ENCODE measurements at places on chromosomes 1 and 21.

- H3K27ac ChIP-seq = no peak overlapping the region
- no peak overlapping the region for H3K4me3 ChIP-seq
- no peak for DNase-seq
- no peaks in the 10 kb centered on the region for H3K36me3 ChIP-seq
These were observed 16.3 kb upstream of the PADI2 start for GRCh38 chr1:17135530-17135929.

GRCh38 chr1:25672763-25673409, 56.3 kb downstream of the MAN1C1 start:
- no peaks in the 10 kb centered on the region for H3K27me3 ChIP-seq
- no peak overlapping the region for H3K4me3 ChIP-seq
- H3K27ac ChIP-seq = no peak overlapping the region

- H3K27ac ChIP-seq = no peak overlapping the region
- H3K4me3 ChIP-seq = no peak overlapping the region
- peaks cover 4% of the 10 kb centered on the region for H3K4me1 ChIP-seq
- H3K36me3 ChIP-seq = no peaks in the 10 kb centered on the region
- DNase-seq = no peak
These were observed 766.1 kb downstream of the LTN1 start for GRCh38 chr21:28226563-28226962.

DNA sequence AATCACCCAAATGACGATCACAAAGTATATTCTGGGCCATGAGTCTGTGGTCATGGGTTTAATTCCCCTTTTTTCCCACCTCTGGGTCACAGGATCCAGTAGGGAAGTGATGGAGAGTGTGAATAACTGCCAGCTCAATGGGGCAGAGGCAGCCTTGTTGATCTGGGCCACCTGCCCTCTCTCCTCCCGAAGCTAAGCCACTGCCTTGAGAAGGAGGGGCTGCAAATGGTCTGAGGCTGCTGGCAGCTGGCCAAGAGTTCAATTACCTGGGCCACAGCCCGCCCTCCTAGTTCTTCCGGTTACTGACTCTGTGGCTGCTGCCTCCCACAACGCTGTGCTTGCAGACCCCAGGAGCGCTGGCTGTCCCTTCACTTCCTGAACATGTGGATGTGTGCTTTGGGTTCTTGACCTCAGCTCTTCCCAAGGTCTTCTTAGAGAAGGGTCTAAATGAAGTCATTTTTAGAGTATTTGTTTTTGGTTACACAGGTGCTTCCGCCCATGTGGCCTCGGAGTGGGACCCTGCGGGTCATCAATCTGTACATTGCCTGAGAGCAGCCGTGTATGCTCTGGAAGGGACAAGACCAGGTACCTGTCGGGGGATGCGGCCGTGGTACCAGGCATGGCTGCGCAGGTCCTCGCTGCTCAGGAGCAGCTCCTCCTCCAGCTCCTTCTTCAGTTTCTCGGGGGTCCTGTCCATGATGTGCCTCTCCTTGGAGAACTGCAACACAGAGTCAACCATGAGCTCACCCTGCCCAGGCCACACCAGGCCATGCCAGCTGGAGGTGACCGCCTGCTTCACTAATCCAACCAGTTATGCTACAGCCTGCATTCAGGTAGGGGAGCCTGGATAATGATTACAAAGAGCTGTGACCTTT, 89.7 kb downstream of the BCAR3 start:
- H3K27me3 ChIP-seq = peaks cover 83% of the 10 kb centered on the region
- no peaks in the 10 kb centered on the region for H3K4me1 ChIP-seq
- no peak overlapping the region for H3K27ac ChIP-seq
- no peak overlapping the region for H3K4me3 ChIP-seq
- H3K36me3 ChIP-seq = no peaks in the 10 kb centered on the region
- no peak for DNase-seq

- no peaks in the 10 kb centered on the region for H3K4me1 ChIP-seq
- no peaks in the 10 kb centered on the region for H3K27me3 ChIP-seq
- H3K36me3 ChIP-seq = no peaks in the 10 kb centered on the region
These were observed 57.8 kb downstream of the ZNF281 start for GRCh38 chr1:200351826-200352549.

DNA sequence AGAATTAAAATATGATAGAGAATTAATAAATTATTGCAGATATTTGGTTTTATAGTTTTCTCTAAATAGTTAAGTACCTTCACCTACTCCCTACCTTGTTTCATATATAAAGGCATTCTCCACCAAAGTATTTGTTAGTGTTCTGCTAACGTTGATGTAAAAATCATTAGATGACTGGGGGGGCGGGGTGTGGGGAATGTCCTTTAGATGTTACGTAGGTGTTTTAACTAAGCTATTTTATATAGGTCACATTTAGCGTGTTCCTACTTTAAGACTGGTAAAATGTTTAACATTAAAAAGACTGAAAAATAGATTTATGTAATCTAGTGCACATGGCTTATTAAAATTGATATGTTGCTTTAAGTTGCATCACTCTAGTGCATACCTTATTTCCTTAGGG, 48.6 kb downstream of the PTPRC start:
- no peaks in the 10 kb centered on the region for H3K36me3 ChIP-seq
- H3K27me3 ChIP-seq = no peaks in the 10 kb centered on the region
- no peaks in the 10 kb centered on the region for H3K4me1 ChIP-seq

DNA sequence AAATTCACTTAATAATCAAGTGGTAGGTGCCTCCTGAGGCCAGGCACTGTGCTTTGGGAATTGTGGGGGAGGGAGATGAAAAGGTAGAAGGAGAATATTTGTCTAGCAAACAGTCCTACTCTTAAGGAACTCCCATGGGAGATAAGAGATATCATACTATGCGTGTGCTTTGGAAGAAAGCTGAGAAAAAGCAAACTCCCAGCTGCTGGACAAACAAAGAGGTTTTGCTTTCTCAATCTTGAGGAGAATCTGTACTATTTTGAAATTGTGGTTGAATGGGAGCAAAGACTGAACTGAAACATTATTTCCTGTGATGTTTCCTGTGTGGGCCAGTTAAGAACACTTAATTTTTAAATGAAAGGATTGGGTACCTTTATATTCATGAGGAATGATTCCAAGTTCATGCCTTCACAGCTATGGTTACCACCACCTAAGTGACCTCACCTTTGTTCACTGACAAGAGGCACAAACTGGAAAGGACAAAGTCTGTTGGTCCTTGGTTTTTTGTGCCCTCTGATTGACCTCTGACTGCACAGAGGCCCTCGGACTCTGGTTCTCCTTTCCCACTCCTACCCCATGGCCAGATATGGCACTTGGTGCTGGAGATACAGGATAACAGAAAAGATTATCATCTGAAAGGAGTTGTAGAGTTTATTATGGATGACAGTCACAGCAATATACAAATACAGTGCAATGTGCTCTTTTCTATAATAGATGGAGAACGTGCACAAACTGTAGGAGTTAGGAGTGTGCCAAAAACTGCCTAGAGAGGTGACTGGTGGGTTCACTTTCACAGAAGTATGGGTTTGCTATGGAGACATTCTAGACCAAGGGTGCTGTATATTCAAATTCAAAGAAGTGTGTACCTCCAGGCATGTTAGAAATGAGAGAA, 1.6 kb downstream of the CD53 start:
- no peaks in the 10 kb centered on the region for H3K36me3 ChIP-seq
- H3K4me1 ChIP-seq = no peaks in the 10 kb centered on the region

DNA sequence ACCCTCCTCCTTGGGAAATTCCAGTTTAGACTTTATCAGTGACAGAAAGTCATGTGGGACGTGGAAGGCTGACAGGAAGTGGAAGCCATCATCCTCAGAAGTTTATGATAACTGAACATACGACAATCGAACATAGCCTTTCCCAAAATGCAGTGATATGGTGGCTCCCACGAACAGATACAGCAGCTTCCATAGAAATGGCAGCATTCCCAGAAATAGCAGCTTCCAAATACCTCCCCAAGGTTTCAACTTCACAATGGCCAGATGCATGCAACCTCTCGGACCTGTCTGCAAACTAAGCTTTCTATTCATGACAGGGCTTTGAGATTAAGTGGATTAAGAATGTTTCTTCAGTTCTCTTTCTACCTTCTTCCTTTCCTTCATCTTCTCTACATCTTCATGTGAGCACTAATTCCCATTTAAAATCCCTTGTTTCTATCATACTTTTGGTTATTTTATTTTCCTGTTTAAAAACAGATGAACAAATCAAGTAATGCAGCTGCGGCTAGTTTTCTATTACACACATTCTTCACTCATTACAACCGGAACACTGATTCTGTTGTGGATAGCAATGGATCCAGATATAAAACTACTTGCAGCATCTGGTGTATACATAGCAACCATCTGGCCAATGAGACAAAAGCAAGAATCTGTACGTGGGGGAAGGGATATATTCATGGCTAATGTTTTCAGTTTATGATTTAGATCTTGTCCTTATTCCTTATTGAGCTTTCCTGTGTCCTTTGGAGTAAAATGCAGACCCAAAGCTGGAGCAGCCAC, 304.8 kb downstream of the BRINP3 start:
- no peaks in the 10 kb centered on the region for H3K4me1 ChIP-seq
- DNase-seq = peak; percentile 75
- H3K27ac ChIP-seq = no peak overlapping the region
- H3K36me3 ChIP-seq = no peaks in the 10 kb centered on the region
- H3K27me3 ChIP-seq = no peaks in the 10 kb centered on the region

DNA sequence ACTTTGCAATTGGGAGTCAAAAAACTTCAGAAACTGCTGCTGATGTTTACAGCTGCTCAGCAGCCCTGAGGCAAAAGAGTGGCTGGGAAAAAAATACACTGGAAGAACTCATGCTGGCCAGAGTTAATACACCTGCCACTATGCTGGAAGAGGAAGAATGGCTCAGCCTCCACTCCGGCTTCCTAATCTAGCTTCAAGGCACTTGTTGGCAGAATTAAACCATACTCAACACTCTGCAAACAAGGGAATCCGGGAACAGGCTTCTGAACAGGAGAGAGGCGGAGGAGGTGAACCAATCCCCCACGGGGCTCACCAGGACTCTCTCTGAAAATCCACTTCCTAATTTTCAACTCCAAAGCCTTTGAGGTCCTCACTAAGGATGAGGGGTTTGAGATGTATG, 120.1 kb downstream of the CCDC185 start:
- H3K4me3 ChIP-seq = no peak overlapping the region
- no peaks in the 10 kb centered on the region for H3K4me1 ChIP-seq
- DNase-seq = no peak
- H3K27me3 ChIP-seq = no peaks in the 10 kb centered on the region

DNA sequence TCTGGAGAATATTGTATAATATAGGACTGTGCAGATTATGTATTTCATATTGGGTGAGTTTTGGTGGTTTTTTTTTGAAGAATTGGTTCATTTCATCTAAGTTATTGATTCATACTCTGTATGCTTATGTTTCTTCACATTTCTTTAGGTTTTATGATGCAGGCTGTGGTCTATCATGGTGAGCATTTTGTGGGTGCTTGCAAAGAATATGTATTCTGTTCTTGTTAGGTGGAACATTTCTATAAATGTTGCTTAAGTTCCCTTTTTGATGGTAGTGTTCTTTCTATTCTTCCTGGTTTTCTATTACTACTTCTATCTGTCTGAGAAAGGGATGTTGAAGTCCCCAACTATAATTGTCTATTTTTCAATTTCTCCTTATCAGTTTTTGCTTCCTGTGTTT, 42.6 kb downstream of the PKN2 start:
- no peaks in the 10 kb centered on the region for H3K36me3 ChIP-seq
- no peak overlapping the region for H3K4me3 ChIP-seq
- no peak for DNase-seq
- no peaks in the 10 kb centered on the region for H3K4me1 ChIP-seq

- no peaks in the 10 kb centered on the region for H3K36me3 ChIP-seq
- no peak overlapping the region for H3K27ac ChIP-seq
- no peaks in the 10 kb centered on the region for H3K4me1 ChIP-seq
- peaks cover 48% of the 10 kb centered on the region for H3K27me3 ChIP-seq
- DNase-seq = no peak
These were observed 3.5 kb downstream of the NBL1 start for GRCh38 chr1:19647643-19648042.

DNA sequence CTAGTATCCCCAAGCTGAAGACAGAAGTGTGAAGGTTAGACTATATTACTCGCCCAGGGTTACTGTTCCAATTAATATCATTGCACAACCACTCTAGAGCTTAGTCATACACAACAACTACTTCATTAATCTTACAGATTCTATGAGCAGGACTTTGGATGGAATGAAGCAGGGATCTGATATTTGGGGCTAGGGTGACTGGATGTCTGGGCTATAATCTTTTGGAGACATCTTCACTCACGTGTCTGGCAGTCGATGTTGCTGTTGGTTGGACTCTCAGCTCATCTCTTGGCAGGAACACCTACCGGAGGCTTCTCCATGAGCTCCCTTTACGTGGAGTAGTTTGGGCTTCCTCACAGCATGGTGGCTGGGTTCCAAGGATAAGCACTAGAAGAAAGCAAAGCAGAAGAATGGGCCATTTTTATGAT, 519.2 kb upstream of the B3GALT2 start:
- H3K36me3 ChIP-seq = no peaks in the 10 kb centered on the region
- peaks cover 8% of the 10 kb centered on the region for H3K4me1 ChIP-seq
- H3K27ac ChIP-seq = no peak overlapping the region
- no peak for DNase-seq
- no peak overlapping the region for H3K4me3 ChIP-seq
- H3K27me3 ChIP-seq = no peaks in the 10 kb centered on the region

DNA sequence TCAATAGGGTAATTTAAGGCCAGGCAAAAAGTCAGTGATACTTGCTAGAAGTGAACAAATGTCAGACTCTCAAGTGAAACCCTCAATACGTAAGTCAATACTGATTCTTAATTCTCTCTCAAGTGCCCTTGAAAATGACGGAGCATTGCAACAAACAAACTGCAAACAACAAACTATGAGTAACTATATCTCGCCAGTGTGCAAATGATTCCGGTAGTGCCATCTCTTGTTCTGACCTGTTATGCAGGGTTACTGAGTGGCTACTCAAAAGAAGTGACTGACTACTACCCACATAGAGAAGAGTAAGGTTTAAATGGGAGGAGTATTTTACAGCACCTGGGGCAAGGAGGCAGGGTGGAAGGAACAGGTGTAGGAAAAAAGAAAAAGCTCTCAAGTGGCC, 1.6 kb downstream of the SLC19A2 start:
- H3K4me1 ChIP-seq = peaks cover 52% of the 10 kb centered on the region
- DNase-seq = no peak
